Stimulated activated CD4-positive, alpha-beta T cell treated with anti-CD3 and anti-CD28 coated beads, TNF-alpha, amount 100 ng/mL, for 4 hours (primary cell): ENCODE measurements at places on chromosomes 4 and X.

- no peak for DNase-seq
Measured at GRCh38 chrX:106397788-106398538, 213.8 kb upstream of the RADX start.

DNA sequence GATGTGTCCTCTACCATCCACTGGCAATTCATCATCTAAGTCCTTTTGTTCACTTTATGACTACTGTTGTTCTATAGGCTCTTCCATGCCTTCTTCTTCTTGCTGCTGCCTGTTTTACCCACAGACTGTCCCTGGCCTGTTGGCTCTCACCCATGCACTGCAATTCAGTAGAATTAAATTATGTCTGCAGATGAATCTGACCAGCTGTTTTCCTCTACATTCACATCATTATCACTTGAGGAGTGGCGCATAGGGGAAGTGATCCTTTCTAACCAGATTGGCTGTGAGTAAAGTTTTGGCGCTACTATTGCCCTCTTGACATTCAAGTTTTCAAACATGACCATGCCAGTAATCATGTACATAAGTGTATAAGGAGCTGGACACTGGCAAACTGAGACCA, 91.7 kb downstream of the FRMPD4 start:
- no peak for DNase-seq

GRCh38 chr4:1295405-1296055, 5.8 kb downstream of the MAEA start:
- DNase-seq, result no peak

GRCh38 chr4:68463796-68464195, 16.5 kb downstream of the TMPRSS11E start:
- DNase-seq, result no peak

GRCh38 chr4:72860766-72861165, 208.8 kb downstream of the COX18 start:
- DNase-seq, result no peak
